ENCODE measurements at places on chromosomes 13 and 19.

GRCh38 chr19:46173886-46174480 lies 25.9 kb downstream of the IGFL2 start:
- DNase-seq = no peak

GRCh38 chr19:2636897-2637683 lies 65.4 kb downstream of the GNG7 start:
- DNase-seq = peak; percentile 45

GRCh38 chr13:103194871-103195270 lies 128.7 kb upstream of the SLC10A2 start:
- DNase-seq = no peak

GRCh38 chr13:20702915-20703779 lies at the start of gene IL17D:
TSS of gene IL17D (plus strand) at chr13:20703699. CDS start at chr13:20704002, 303 bp downstream.
- DNase-seq = no peak

- DNase-seq = no peak
Measured at GRCh38 chr19:18666784-18667183, 16.7 kb upstream of the CRTC1 start.

DNA sequence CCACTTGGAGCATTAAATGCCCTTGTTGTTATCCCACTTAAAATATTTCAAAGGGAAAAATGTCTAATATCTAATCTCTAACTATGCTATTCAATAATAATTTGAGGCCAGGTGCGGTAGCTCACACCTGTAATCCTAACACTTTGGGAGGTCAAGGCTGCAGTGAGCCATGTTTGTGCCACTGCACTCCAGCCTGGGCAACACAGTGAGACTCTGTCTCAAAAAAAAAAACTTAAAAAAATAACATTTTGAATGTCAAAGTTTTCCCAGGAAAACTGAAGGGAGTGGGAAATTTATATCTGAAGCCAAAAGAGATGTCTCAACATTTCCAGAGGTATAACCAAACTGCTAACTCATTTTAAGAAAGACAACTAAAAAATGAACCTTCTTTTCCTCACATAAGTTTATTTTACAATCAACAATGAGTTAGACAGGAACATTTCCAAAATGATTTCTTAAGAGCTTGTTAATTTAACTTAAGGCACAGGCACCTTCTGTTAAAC lies 47.9 kb downstream of the CAB39L start:
- no peak for DNase-seq

- DNase-seq = no peak
Measured at GRCh38 chr19:900043-900301, 6.7 kb downstream of the RNU6-9 start.

DNA sequence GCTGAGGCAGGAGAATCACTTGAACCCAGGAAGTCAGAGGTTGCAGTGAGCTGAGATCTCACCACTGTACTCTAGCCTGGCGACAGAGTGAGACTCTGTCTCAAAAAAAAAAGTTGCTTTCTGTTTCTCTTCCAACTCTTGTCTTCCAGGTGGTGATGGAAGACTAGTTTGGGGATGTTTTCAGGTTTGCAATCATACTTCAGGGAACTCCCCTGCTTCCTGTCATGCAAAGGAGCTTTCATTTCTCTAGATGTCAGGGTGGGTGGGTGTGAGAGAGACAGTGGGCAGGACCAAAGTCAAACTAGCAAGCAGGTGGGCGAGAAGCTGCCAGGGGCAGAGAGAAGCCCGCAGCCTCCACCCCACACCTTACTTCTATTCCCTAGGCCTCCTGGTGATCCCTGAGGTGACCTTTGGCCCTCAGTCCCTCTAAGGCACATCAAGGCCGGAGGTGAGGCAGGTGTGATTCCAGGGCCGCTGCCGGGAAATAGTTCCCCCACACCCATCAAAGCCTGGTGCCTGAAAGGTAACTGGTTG lies 25.7 kb downstream of the CCNE1 start:
- no peak for DNase-seq

- no peak for DNase-seq
Measured at GRCh38 chr13:111862836-111863815, 203.8 kb upstream of the SOX1 start.

- no peak for DNase-seq
Measured at GRCh38 chr13:114116734-114117133, 15.7 kb downstream of the RASA3 start.

DNA sequence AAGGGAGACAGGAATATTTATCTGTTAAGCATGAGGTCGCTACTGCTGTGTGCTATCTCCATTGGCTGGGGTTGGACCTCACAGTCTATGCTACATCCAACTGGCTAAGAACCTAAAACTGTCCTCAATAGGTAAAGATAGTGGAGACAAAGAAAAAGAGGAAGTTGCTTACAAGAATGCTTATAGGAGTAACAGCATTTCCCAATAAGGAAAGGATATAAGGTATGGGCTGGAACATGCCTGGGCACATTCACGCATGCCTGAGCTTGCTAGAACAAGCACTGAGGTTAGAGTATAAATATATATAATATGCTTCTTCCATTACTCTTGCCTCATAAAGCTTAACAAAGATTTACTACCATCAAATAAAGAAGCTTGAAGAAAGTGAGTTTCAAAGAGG lies 47.9 kb upstream of the CEACAM21 start:
- no peak for DNase-seq

GRCh38 chr13:50923272-50923671 lies 13.7 kb downstream of the RNASEH2B start:
- no peak for DNase-seq

GRCh38 chr13:99288089-99288488 lies 19.1 kb downstream of the GPR183 start:
- DNase-seq = no peak

DNA sequence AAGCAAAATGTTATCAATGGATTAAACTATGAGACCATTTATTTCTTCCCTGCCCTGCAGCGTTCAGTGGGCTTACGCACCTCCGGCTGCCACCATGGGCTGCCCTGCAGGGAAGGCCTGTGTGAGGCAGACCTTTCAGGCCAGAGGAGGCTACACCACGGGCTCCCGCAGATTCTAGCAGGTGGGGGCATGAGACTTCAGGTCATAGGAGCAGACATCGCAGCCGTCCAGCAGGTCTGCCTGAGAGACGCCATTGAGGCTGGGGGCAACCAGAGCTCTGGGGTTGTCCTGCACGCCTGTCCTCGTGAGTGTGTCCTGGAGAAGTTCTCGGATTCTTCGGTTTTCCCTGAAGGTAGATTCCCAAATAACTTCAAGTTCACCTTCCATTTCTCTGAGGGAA lies 9.4 kb upstream of the SLC7A9 start:
- no peak for DNase-seq

GRCh38 chr19:41887711-41888382 lies 4.9 kb downstream of the ARHGEF1 start:
- peak; percentile 84 for DNase-seq

GRCh38 chr13:109403012-109403421 lies 383.4 kb downstream of the IRS2 start:
- no peak for DNase-seq

DNA sequence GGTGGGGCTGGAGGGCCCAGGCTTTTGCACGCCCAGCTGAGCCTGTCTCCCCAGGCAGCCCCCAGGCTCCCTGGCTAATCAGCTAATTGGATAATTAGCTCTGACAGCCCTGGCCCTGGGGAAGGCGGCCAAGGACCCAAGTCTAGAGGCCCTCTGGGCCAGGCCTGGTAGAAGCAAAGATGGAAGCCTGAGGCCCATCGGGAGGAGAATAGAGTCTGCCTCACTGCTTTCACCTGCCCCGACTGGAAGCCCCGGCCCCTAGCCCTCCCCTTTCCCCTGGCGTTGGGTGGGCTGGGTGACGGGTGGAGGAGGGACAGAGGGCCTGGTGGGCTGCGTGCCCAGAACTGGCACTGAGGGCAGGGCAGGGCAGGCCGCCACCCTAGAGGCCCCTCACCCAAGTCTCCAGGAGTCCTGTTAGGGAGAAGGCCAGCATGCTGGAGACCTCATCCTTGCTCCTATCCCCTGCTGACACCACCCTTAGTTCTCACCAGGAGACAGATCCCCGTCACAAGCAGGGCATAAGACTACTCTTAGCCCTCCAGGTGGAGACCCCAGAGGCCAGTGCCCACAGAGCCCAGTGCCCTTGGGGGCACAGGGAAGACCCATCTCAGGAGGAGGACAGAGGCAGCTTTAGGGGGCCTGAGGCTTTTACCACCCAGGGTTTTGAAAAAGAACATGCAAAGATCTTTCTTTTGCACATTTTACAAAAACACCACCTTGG lies 12.0 kb downstream of the LYL1 start:
- no peak for DNase-seq

DNA sequence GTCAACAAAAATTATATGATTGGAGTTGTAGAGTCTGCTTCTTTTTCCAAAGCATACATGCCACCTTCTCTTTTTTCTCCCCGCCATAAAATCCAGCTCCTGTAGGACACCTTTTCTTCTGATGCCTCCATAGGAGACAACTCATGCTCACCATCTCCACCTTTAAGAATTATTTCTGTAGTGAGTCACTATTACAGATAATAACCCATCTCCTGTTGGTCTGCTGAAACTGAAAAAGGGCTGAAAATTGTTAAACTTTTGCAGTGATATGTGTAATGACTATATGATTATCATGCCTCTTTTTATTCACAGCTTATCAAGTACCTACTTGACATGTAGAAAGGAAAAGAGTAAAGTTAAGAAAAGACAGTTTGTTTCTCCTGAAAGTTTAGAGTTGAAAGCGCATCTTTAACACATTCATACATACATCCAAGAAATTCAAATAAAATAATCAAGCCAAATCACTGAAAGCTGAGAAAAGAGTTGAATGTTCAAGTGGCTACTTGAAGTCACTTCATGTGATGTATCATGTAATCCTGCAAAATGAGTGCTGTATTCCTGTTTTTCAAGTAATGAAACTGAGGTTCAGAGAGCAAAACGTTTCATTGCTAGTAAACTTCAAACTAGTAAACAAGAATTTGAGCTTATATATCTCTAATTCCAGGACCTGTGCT lies 35.5 kb upstream of the LPAR6 start:
- DNase-seq = no peak

DNA sequence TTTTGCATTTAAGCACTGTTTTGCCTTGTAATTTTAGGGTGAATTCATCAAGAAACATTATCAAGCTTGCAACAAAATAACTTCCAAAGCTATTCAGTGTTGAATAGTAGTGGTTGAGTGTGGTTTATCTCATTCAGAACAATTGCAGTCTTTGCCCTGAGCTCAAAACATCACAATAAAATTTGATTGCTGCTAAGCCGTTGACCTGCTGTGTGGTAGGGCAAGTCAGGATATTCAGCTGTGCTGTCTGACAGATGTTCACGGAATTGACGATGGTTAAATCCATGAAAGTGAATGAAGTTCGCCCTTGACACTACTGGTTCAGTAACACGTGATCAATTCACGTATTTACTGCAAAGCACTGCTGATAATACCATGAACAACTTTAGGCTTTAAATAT lies 66.9 kb downstream of the GJA3 start:
- DNase-seq = no peak

DNA sequence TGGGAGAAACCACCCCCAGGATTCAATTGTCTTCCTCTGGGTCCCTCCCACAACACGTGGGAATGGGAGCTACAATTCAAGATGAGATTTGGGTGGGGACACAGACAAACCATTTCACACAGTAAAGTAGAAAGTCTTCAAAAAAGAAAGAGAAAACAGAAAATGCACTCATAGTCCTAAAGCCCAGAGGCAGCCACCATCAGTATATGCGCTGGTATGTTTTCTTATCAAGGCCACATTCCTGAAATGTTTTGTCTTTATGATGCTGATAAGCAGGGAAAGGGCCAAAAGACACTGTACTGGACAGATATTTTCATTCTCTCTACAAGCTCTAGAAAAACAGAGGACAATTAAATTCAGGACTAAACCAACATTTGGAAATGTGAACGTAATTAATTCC lies 375.8 kb upstream of the TSHZ3 start:
- no peak for DNase-seq

DNA sequence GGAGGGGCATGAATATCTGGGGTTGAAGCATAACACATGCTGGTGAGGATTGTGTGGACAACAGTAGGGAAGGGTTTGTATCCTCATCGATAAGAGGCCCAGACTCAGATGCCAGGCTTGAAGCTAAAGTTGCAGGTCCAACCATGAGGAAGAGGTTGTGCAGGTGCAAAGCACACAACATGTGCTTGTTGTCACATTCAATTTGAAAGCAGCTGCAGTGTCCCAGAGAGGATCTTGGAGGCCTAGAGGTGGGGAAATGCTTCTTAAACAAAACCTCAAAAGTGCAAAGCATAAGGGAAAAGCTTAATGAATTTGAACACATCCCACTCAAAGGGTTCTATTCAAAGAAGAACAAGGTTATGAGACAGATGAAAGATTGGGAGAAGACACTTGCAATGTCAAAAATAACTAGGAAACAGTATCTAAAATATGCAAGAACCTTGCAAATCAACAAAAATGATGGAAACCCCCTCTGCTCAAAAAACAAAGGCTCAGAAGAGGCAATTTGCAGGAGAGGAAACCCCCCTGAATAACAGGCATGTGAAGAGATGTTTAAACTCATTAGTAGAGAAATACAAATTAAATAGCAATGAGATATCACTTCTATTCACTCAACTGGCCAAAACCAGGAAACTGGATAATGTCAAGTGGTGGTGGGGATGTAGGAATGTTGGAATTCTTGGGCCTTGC lies 187.1 kb downstream of the KATNAL1 start:
- no peak for DNase-seq

DNA sequence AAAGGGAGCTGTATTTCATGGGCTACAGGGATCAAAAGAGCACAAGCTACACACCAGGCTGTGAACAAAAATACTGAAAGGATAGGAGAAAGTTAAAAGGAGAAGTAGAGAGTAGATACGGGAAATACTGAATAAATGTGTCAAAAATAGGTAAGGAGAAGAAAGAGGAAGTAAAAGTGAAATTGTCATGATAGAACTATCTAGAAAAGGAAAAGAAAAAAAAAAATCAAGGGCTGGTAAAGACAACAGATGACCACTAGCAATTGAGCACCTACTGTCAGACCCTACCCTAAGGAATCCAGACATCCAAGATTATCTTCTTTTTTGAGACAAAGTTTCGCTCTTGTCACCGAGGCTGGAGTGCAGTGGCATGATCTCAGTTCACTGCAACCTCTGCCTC lies 4.8 kb downstream of the RUBCNL start:
- peak; percentile 68 for DNase-seq

DNA sequence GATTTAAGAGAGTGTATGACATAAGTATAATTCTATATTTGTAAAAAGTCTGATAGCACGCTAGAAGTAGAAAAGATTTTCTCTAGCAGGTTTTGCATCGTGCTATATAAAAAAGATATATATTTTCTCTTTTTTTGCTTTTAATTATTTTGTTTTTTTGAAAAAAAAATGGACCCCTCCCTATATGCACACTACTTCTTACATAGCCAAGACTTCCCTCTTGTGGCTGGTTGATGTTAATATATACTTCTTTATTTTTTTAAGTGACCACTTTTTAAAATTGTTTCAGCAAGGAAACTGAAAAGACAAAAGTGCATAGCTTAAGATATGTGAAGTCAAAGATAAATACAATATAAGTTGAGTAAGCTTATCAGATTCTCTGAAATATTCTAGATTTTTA lies 1202.8 kb downstream of the DIAPH3 start:
- no peak for DNase-seq

- no peak for DNase-seq
Measured at GRCh38 chr19:8224394-8225145, 15.4 kb downstream of the CERS4 start.

DNA sequence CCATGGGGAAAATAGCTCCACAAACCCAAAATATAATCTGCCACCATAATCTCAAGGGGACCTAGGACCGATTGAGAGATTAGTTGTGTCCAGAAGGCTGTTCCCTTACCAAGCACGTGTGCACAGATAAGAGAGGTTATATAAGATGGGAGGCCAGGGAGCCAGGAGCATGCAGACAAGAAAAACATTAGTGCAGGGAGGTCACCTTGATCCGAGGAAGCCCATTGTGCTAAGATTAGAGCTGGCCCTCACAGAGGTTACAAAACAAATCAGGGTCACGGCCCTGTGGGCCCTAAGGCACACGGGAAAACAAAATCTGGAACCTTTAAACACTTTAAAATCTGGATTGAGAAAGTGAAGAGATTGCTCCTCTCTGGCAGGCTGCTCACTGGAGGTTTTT lies 37.7 kb downstream of the RGCC start:
- DNase-seq = no peak

Measured in pons (tissue), 1 donor.